ENCODE measurements at places on chromosomes 16 and 17.

- DNase-seq = no peak
Observed at GRCh38 chr17:20157001-20157310, 147.8 kb downstream of the SPECC1 start.

DNA sequence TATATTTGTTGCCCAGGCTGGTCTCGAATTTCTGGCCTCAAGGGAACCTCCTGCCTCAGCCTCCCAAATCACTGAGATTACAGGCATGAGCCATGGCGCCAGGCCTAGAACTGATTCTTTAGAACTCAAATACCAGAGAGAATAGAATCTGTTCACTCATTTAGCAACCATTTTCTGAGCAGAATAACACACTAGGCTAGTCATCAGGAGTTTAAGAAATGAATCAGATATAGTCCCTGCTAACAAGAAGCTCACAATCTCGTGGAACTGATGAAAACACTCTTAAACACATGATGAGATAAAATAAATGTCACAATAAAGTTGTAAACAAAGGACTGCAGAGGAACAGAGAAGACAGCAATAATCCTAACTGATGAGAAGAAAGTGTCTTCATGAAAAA lies 55.8 kb upstream of the ADCY9 start:
- no peak for DNase-seq

GRCh38 chr17:81386646-81387099 lies 8.6 kb upstream of the BAHCC1 start:
- no peak for DNase-seq

- no peak for DNase-seq
Observed at GRCh38 chr17:10197721-10198508, 491 bp downstream of the GAS7 start.

DNA sequence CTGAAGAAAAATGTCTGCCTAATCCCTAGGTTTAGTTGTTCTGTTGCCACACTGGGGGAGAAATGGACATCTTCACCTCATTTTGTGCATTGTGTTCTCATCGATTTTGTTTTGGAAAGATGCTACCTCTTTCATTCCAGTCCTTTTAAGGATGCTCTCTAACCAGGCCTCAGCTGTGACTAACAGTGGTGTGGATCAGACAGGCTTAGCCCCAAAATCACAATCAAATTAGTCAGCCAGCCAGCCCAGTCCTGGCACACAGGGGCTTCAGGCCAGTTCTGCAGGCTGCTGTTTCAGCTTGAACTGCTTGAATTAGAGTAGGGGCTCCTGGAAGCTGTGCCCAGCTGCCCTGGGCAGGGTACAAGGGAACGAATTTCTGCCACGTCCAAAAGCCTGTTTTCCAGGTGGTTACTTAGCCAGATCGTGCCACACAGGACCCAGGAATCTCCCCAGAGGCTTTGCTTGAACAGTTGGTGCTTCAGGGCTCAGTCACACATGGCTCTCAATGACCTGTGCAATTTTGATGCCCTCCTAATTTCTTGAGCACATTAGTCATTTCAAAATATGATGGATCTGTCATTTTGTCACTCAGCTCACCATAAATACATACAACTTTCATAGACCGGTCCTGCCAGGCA lies 60.7 kb downstream of the CLEC16A start:
- peak; percentile 57 for DNase-seq

- peak; percentile 27 for DNase-seq
Observed at GRCh38 chr16:23597003-23597756, 1.1 kb upstream of the NDUFAB1 start.

- DNase-seq = no peak
Observed at GRCh38 chr17:4485676-4486646, 12.7 kb upstream of the SPNS2 start.

DNA sequence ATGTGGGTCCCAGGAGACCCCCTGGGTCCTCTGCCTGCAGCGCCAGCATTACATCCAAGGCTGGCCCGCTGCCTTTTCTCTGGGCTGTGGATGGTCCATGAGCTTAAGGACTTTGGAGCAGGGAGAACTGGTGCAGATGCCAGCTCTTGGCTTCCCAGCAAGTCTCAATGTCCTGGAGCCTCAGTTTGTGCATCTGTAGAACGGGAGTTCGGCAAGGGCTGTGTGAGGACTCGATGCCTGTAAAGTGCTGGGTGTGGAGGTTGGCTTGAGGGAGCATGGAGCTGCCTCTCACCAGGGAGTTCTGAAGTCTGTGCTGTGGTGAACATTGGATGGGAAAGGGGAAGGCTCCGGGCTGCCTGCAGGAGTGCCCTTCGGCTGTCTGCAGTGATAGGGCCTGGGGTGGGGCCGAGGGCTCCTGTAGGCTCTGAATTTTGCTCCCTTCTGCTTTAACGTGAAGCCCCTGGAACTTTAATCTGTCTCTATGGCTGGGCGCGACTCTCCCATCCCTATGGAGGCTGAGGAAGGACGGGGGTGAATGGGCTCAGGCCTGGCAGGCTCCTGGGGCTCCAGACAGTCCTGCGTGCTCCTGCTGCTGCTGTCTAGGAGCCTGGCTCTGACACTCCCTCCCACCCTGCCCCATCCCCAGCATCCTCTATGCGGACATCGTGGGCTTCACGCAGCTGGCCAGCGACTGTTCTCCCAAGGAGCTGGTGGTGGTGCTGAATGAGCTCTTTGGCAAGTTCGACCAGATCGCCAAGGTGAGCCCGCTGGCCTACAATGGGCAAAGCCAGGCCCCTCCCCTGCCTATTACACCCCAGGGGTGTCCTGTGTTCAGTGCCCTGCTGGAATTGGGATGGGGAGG lies 27.9 kb downstream of the ADCY7 start:
- no peak for DNase-seq

GRCh38 chr17:35022536-35023063 lies 40.9 kb downstream of the RFFL start:
- DNase-seq = peak; percentile 95

GRCh38 chr17:19583871-19584270 lies 50.2 kb downstream of the SLC47A1 start:
- DNase-seq = no peak

- DNase-seq = no peak
Observed at GRCh38 chr16:78483124-78483992, 383.9 kb downstream of the WWOX start.

GRCh38 chr17:17028059-17028877 lies 14.0 kb upstream of the MPRIP start:
- peak; percentile 98 for DNase-seq

GRCh38 chr17:78433013-78433727 lies 54.7 kb downstream of the PGS1 start:
- DNase-seq = no peak

DNA sequence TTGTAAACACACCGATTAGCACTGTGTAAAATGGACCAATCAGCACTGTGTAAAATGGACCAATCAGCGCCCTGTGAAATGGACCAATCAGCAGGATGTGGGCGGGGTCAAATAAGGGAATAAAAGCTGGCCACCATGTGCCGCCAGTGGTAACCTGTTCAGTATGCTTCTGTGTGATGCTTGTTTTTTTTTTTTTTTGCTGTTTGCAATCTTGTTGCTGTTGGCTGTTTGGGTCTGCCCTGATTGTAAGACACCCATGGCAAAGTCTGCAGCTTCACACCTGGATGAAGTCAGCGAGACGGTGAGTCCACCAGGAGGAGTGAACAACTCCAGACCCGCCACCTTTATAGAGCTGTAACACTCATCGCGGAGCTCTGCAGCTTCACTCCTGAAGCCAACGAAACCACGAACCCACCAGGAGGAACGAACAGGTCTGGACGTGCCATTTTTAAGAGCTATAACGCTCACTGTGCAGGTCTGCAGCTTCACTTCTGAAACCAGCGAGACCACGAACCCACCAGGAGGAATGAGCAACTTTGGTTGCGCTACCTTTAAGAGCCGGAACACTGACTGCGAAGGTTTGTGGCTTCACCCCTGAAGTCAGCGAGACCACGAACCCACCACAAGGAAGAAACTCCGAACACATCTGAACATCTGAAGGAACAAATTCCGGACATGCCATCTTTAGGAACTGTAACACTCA lies 85.0 kb upstream of the MED9 start:
- DNase-seq = no peak

DNA sequence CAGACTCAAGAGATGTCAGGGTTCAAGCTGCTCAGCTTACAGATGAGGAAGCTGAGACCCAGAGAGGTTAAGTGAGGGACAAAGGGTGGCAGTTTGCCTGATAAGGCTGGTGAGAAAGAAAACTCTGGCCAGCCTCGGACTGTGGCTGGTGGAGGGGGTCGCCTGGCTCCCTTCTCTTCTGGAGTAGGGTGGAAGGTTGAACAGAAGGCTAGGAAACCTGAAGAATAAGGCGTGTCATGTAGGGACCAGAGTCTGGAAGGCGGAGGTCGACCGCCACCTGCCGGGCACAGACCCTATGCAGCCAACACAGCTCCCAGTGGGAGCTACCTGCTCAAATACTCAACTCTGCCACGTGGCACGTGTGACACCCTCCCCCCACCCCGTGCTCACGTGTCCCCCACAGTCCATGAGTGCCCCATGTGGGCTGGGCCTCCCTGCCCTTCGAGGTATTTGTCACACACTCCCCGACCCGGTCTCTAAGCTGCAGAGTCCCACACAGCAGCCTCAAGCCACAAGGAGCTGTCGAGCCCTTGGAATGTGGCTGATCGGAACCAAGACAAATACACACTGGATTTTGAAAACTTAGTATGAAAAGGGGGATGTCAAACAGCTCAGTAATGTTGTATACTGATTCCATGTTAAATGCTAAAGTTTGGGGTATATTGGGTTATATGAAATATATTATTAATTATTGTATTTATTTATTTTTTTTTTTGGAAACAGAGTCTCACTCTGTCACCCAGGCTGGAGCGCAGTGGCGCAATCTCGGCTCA lies 11.8 kb downstream of the HID1 start:
- DNase-seq = peak; percentile 88
